ENCODE measurements at places on chromosomes 12 and 14.

- no peak for DNase-seq
These were observed 5.3 kb downstream of the C2CD5 start for GRCh38 chr12:22539055-22539454.

DNA sequence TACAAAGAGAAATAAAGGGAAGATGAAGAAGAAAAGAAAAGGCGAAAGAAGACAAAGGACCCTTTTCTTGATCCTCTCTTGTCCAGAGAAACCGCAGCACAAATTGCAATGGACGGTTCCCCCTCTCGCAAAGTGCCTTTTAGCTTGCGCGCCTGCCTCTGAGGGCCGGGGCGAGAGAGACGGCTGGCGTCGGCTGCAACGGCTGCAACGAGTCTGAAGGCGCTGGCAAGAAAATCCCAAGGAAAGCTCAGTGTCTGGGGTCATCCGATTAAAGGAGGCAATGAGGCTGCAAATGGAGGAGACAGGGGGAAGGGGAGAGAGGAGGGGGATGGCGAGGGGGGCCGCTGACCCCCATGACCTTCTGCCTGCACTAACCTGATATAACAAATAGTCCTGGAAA, 671.5 kb downstream of the MED13L start:
- no peak for DNase-seq

- DNase-seq = no peak
These were observed 116.1 kb upstream of the NUDT4 start for GRCh38 chr12:93261505-93262094.

DNA sequence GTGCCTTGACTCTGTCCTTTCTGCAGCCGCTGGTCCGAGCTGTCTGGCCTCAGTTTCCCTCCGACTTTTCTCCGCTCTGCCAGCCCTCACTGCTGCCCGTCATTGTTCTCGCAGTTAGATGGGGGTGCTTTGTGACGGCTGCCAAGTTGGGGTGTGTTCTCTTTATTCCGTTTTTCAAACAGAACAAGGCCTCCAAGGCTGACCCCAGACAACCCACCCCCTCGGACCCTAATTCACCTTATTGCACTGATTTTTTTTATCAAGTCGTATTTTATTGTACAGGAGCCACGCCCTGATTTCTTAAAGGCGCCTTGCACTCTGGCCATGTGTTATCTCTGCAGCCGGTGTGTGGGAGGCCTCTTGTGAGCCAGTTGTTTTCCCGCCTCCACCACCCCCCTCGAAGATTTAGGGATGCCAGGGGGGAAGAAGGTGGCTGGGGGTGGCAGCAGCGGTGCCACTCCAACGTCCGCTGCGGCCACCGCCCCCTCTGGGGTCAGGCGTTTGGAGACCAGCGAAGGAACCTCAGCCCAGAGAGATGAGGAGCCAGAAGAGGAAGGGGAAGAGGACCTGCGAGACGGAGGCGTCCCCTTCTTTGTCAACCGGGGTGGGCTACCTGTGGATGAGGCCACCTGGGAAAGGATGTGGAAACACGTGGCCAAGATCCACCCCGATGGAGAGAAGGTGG, 1.3 kb downstream of the VASH1 start:
- peak; percentile 37 for DNase-seq

GRCh38 chr12:52603314-52603713, 2.1 kb upstream of the KRT72 start:
- DNase-seq = peak; percentile 25

DNA sequence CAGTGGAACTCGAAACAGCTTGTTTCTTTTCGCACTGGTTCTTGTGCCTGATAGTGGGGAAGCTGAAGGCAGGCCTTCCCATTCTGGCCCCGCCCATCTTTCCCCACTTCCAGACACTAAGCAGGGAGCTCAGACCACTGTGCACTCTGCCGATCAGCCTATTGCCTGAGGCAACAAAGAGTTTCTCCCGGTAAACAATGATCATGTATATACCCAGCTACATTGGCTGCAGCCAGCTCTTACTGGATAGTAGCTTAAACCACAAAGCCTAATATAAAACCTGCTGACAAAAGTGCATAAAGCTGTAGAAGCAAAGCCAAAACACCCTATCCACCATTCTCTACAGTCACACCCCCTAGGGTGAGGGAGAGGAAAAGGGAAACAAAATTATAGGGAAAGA, 24.7 kb upstream of the GLIPR1 start:
- DNase-seq = no peak

DNA sequence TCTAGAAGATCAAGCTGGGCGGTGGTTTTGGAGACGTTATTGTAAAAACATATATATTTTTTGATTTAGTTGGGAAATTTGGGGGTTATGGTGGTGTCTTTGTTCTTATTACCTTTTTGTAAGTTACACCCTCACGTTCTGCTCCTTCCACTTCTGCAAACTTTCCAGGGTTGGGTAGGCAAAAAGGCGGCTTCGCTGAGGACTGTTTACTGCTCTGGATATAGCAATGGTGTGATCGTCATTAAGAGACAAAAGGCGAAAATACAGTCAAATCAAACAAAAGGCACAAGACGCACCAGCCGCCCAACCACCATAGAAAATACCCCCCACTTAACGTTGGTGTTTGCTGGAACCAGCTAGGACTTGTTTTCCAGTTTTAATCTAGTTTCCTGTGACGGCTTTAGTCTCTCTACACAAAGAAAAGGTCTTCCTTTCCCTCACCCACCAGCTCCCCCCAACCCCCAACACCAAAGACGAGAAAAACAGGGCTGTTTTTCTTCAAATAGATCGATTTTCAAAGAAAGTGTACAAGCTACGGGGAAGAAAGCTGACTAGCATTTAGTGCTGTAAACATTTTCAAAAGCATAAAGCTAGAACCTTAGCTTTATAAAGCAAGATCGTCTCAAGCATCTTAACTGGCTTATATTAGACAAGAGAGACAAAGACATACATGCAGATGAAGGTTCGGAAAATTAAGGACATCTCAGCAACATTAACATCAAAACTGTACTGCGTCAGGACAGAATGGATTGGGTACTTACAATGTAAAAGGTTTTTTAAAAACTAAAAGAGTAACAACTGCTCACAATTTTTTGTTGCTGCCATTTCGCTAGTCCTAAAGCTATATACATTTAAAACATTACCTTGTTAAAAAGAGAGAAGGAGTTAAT, 2.0 kb upstream of the SETD1B start:
- peak; percentile 70 for DNase-seq

- no peak for DNase-seq
These were observed 75.0 kb downstream of the RFLNA start for GRCh38 chr12:124369827-124370378.

DNA sequence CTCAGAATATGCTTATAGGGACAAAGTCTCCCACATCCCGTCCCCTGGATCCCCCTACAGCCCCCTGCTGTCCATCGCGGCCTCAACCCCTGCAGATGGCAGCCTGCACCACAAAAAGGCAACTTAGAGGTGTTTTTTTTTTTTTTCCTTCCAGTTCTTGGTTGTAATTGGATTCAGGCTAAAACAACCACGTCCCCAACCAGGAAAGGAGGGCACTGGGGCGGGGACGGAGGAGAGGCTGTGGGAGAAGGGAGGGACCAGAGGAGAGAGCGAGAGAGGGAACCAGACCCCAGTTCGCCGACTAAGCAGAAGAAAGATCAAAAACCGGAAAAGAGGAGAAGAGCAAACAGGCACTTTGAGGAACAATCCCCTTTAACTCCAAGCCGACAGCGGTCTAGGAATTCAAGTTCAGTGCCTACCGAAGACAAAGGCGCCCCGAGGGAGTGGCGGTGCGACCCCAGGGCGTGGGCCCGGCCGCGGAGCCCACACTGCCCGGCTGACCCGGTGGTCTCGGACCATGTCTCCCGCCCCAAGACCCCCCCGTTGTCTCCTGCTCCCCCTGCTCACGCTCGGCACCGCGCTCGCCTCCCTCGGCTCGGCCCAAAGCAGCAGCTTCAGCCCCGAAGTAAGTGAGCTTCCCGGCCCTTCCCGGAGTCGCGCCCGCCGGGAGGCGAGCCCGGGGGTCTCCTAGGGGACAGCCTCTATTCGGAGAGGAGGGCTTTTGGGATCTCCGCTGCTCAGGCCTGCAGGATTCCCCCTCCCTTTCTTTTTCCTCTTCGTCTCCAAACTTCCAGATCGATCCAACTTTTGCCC, at the start of gene MMP14:
Gene MMP14, plus strand, starts transcription at position 285 of the 813 bp plus-strand sequence. Its CDS starts 233 bp downstream, at position 518.
- no peak for DNase-seq

DNA sequence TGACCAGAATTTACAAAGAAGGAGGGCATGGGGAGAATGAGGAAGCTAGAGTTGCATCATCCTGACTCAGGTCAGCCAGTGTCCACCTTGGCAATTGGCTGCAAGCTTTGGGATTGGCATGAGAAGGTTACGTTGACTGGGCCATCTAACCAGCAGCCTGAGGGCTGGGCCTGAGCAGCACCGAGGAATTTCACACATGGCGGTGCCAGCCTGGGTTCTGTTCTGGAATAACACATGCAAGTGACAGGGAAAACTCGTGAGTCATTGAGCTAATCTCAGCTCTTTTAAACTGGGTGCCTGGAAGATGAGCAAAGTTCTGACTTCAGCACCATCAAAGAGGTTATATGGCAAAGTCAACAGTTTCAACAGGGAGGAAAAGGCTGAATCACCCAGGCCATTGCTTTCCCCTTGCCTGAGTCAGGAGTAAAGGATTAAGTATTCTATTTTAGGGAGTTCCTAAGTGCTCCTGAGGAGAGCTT, 543.2 kb upstream of the TBX3 start:
- DNase-seq = no peak

GRCh38 chr12:18284386-18284785, 23.1 kb downstream of the PIK3C2G start:
- no peak for DNase-seq

DNA sequence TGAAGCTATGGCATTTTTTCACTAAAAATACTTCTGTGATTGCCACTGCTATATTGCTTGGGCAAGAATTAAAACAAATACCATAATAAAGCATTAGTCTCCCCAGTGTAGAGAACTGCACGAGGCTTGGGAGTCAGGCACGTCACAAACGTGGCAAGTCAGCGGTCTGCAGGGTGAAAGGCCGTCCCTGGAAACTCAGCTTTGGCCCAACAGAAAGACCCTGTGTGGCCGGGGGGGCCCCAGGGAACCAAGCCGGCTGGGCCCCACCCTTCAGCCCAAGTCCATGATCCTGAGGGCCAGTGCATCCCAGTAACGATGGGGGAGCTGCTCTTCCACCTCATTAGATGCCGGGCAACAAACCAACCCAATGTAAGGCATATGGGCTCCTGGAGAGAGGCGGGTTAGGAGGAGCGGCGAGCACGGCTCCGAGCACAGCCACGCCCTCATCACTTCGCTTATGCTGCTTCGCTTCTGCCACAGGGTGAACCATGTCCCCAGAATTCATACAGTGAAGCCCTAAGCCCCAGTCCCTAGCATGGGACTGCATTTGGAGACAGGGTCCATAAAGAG, 50.9 kb upstream of the GPR68 start:
- no peak for DNase-seq
